ENCODE measurements at places on chromosomes 6 and 20.

DNA sequence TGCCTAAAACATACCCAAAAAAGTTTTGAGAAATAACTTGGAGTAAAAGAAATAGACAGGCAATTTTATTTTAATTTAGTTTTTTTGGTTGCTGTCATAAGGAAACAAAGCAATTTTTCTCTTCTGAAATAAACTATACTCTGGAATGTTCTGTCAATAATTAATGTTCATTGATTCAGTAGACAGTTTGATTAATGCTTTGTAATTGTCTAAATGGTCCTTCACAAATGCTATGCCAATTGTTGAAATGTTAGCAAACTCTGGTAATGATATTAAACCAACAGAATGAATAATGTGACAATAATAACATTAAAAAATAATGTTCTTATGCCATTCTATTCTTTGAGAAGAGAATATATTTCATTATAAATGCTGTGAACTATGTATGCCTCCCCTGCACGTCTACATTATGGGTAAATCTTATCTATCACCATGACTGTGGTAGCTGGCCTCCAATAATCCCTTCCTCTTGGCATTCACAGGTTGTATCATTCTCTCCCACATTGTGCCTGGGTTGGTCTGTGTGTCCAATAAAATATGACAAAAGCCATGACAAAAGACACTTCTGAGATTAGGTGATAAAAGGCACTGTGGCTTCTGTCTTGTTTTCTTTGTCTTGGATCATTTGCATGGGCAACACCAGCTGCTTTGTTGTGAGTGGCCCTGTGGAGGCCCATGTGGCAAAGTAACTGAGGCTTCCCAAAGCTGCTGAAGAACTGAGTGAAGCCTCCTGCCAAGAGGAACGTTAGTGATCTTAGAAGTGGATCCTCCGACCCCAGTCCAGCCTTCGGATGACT is 25.1 kb downstream of the IL20RA start:
- DNase-seq, result no peak

DNA sequence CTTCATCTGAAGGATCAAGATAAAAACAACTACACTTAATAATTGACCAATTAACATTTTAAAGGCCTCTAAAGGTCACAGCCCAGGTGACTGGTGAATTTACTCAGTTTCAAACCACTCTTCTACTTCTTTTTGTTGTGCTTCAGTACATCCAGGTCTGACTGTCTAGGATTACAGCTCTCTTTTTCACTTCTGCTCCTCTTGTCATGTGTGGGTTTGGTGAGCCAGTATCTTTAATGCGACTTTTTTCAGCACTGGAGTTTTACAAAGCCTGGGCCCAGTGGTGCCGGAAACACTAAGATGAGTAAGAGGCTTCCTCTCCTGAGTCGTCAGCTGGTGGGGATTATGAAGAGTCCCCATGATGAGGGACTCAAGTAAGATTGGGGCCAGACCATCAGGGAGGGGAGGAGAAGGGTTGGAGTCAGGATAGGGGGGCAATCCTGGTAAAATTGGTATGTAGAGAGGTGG is 27.0 kb downstream of the HECA start:
- DNase-seq, result no peak

- DNase-seq, result no peak
Observed at GRCh38 chr6:33429750-33430052, 9.8 kb downstream of the SYNGAP1 start.

DNA sequence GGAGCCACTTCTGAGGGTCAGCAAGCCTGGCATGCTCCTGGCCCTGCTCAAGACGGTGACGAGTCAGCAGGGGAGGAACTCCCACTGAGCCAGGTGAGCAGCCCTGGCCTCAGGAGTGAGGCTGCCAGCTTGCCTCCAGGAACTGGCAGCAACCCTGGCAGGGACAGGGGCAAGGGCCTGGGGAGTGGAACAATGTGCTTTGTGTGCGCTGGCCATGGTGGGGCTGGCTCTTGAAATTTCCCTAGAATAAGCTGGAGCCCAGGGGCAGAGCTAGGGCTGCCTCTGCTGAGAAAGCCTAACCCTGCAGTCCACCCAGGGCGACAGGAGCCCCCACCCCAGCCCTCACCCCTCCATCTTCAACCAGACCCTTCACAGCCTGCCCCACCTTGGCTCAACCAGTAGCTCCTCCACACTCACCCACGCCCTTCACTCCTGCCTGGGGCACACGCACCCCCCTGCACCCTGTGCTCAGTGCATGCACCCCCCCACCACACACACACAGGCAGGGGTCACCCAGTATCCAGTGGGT is 88.0 kb downstream of the MRPL14 start:
- DNase-seq, result no peak

GRCh38 chr6:30824698-30825097 is 59.6 kb upstream of the DDR1 start:
- DNase-seq, result no peak

DNA sequence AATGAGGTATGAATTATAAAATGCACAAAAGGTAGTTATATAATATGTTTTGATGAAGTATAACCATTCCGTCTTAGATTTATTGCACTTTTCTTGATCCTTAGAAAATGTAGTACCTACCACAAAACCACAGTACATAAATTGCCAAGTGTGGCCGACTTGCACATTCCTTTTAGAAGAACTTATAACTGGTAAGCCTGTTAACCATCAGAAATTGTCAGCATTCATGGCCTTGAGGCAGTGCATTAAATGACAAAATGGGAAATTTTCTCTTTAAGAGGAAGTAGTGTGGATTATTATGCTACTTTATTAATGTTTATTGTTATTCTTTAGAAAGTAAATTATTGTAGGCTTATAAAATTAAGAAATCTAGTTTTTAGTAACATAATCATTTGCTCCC is 29.6 kb downstream of the TAB2 start:
- peak; percentile 72 for DNase-seq

DNA sequence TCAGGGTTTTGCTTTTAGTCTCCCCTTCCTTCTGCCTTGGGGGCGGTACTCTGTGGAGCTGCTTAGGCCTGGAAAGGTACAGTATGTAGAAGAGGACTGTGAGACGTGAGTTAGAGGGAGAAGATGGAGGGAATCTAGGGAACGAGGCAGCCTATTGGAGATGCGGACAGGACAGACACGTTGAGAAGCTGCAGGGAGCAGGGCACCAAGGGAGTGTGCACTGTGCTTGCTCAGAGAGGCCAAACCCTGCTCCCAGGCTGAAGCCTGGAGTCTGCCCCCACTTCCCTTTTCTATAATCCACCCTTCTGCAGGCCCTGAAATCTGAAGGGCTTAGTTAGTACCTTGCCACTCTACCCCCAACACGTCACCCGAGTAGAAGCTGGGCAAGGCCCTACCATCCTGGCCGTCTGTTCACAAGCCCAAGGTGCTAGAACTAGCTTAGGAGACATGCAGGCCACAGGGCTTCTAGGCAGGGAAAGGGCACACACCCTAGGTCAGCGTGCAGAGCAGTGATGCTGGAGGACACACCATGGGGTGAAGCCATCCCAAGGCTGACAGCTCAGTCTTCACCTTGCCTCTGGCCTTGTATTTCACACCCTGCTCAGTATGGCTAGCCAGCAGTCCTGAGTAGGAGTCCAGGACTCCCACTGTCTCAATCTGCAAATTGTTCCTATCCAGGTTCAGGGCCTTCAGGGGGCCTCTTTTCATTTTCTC is 6.9 kb downstream of the TP53INP2 start:
- no peak for DNase-seq

DNA sequence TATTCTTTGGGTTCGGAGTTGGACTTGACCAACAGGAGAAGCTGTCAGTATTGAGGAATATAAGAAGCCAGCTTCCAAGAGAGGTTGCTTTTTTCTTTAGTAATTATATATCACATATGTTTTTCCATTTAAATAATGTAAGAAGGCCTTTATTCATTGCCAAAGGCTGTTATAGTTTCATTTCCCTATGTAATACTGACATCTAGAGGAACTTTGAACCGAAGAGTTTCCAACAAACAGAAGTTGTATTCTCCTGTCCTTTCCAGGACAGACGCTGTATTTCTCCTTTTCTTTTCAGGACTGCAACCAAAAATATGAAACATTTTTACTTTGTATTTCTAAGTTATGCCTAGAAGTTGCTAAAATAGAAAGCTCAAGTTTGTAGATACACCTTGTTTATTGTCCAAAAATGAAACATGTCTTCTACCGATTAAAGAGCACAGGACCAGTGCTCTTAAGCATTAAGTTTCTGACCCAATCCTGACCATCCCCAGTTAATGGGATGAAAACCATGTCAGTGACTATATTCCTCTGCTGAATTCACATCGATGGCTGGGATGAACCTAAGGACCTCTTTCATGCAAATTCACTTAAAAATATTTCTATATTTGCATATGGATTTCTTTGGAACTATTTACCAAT is 55.1 kb downstream of the MYLK4 start:
- DNase-seq, result peak; percentile 22

GRCh38 chr20:15835811-15836210 is 737.4 kb downstream of the KIF16B start:
- DNase-seq, result no peak

- DNase-seq, result no peak
Observed at GRCh38 chr6:85678026-85678601, 35.4 kb upstream of the SYNCRIP start.

- no peak for DNase-seq
Observed at GRCh38 chr6:72522735-72523141, 99.1 kb upstream of the KCNQ5 start.

- DNase-seq, result no peak
Observed at GRCh38 chr6:36702656-36703055, 5.0 kb downstream of the RAB44 start.

DNA sequence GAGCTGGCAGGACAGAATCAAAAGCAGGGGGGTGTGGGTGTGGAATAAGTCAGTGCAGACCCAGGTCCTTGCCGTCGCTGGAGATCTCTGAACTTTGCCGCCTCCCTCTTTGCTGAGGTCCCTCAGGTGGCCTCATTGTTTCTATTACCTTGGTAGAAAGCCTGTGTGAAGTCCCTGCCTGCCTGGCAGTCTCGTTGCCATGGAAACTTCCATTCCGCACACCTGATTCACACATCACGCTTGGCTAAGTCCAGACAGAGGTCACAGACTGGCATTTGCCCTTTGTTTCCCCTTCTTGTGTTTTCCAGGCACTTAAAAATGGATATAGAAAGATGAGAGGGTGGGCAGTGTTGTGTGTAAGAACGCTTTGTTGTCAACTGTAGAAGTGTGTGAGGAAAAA is 260.6 kb downstream of the PRL start:
- no peak for DNase-seq

GRCh38 chr6:132400883-132401617 is at the start of gene MOXD1:
Gene MOXD1, minus strand, starts transcription at chr6:132401475. Its CDS starts 49 bp downstream, at chr6:132401426.
- no peak for DNase-seq

GRCh38 chr6:20444786-20445271 is 43.1 kb downstream of the E2F3 start:
- no peak for DNase-seq

GRCh38 chr20:402898-403581 is 5.1 kb upstream of the RBCK1 start:
- DNase-seq, result no peak

GRCh38 chr20:42406826-42407225 is 782.9 kb downstream of the PTPRT start:
- DNase-seq, result no peak

GRCh38 chr6:77463308-77463860 is at the start of gene HTR1B:
Gene HTR1B, minus strand, starts transcription at chr6:77463491. Its CDS starts 88 bp downstream, at chr6:77463403.
- DNase-seq, result no peak

GRCh38 chr6:27295301-27296079 is 16.6 kb downstream of the POM121L2 start:
- DNase-seq, result peak; percentile 87

- no peak for DNase-seq
Observed at GRCh38 chr20:33541797-33542196, 51.9 kb downstream of the CBFA2T2 start.
